ENCODE measurements at places on chromosomes 5 and 9. TPM values are rescaled to one million over a fixed set of nuclear protein-coding genes. Genes with fewer than 3 reads are reported as not detected.

GRCh38 chr5:87164409-87164808, 103.3 kb upstream of the RASA1 start:
- no peak for DNase-seq

DNA sequence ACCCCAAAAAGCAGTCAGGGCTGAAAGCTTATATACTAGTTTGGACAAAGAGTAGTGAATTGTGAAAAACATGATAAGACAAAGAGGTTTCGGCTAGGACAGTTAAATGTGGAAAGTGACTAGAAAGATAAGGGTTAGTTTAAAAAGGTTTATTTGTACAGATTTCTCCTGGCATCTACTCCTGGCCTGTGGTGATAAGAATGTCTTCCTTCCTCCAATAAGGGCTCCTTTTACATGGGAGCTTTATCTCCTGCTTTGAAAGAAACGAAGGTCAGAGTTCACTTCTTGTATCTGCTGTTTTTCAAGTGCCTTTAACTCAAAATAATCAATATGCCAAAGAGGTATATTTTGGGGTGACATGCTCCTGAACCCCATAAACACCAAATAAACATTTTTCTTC, 776.1 kb upstream of the COX7C start:
- no peak for DNase-seq

DNA sequence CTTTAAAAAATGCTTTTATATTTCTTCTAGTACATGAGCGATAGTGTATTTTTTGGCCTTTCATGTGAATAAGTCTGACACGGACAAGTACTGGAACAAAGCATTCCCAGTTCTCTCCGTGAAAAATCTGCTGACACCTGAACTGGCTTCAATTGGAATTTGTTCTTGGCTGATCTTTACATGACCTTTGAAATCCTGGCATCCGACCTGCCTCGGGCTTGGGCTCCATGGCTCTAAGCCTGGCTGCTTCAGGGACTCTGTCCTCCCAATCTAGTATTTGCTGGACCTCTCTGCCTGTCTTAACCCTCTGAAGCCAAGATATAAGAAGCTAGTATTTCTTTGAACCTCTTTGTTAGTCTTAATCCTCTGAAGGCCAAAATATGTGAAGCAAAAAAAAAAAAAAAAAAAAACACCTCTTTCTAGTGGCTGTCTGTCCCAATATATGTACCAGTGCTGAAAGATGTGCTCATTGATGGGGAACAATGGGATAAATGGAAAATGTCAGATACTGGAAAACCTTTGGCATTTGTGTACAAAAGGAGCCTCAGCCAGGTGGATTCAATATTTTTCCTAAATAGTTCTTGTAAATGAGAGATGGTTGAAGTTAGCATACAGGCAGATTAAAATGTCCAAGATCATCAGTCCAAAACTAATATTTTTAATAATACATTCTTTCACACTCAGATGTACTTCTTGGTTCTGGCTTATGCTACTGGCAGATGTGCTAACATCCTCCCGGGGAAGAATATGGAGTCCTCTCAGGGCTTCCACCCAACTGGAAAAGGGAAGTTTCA, 470.6 kb downstream of the TUSC1 start:
- DNase-seq: no peak

- DNase-seq: no peak
Measured at GRCh38 chr5:76590027-76590426, 33.2 kb downstream of the F2RL2 start.

DNA sequence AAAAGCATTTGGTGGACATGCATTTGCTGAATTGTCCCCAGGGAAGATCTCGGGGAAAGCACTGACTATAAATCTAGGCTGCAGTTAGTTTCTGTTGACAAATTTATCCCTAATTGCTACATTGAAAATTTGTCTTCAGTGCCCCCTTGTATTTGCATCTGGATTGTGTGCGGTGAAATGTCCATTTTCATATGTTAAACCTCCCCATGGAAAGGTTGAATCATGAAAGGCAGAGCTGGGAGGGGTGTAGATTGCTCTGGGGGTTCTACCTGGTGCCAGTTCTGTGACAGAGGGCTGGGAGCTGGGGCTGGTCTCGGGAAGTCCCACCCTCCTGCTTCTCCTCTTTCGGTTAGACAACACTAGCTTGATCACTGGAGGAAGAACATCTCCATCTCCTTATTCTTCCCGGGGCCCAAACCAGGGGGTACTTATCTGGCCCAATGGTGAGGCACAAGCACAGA, 101.9 kb downstream of the GADD45G start:
- DNase-seq: no peak

- DNase-seq: no peak
Measured at GRCh38 chr9:26775391-26775790, 117.2 kb downstream of the CAAP1 start.

GRCh38 chr9:36901528-36901927, 132.5 kb downstream of the PAX5 start:
- DNase-seq: no peak

DNA sequence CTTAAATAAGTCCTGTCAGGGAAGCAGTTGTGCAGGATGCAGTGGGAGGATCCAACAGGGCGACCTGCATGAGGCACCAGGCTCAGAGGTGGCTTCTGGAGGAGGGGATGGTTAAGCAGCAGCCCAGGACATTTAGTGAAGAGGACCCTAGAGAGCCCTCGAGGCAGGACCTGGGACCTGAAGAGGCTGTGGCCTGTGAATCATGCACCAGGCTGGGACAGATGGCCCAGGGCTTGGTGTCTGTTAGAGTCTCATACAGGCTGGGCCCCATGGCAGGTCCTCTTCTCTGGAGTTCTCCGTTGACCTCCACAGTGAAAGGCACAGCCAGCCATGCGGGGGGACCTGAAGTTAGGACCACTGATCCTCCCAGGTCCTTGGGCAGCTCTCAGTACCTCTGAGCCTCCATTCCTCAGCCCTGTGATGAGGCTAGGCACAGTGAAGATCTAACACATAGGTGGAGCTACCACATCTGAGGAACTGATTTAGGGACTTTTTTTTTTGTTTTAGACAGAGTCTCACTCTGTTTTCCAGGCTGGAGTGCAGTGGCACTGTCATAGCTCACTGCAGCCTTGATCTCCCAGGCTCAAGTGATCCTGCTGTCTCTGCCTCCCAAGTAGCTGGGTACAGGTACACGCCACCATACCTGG, 60.8 kb upstream of the GARNL3 start:
- no peak for DNase-seq

DNA sequence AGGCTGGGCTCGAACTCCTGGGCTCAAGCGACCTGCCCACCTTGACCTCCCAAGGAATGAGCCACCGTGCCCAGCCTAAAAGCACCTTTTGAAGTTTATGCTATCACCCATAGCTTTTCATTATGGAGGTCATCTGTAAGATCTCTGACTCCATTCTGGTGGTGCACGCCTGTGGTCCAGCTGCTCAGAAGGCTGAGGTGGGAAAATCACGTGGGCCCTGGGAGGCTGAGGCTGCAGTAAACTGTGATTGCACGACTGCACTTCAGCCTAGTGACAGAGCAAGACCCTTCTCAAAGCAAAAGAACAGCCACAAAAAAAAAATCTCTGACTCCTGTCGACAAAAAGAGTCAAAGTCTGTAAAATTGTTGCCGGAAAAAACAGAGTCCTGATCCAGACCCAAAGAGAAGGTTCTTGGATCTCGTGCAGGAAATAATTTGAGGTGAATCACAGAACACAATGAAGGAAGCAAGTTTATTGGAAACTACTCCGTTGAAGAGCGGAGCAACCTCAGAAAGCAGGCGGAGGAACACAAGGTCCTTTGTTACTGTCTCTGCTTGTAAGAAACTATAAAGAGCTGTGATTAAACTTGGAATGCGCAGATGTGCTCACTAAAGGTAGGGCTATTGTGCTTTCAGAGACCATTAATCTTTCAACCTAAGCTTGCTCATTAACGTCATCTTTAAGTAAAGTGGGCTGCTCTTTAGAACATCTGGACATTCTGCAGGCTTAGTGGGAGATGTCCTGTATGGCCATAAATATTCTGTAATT, 2.0 kb upstream of the HAUS6 start:
- no peak for DNase-seq

DNA sequence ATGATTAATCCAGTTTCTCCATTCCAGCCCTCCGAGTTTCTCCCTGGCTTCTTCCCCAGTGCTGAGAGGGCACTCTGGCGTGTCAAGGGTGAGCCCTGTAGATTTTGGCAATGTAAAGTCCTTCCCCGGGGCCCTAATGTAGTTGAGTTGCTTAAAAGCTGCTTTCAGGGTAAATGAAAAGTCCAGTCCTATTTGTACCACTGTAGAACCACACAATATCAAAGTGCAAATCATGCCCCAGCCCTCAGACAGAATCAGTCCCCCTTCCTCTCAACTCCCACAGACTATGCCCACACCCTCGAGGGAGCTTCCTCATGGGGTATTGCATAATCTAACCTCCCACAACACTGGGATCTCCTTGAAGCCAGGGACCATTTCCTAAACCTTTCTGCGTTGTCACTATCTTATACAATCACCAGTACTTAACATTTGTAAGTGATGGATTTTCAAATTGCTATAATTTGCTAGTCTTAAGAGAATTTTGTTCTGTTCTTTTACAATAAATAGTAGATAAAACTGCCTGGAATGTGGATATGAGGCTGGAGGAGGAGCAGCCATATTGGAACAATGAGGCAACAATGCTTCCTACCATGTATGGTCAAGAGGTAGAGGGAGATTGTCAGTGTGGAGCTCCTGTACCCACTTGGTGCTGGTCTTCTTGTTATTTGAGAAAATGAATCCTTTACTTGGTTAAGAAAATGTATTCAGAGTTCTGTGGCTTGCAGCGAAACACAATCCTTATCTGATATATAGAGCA, 34.4 kb downstream of the ZNF366 start:
- DNase-seq: no peak

DNA sequence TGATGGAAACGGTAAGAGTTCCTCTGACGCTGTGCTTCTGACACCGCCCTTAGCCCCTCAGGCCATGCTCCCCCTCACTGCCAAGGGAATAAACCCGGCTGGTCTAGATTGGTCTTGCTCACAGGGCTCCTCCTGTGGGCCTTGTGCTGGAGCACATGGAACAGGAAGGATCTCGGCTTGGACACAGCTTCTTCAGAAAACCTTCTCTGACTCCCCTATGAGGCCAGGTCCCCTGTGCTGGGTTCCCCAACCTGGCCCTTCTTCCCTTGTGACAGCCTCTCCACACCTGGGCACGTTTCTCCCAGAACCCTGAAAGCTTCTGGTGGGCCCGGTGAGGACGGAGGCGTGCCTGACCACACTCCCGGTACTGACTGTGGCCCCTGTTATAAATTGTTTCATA, 8.2 kb downstream of the SPATA31E1 start:
- DNase-seq: no peak

Gene NRARP
- 8.8 TPM for total RNA-seq

Gene SPATA6L
- 3.1 TPM for total RNA-seq

Gene JAKMIP2
- total RNA-seq: 0.96 TPM

Gene PCDHGA4
- total RNA-seq: 3.3 TPM

Gene PDLIM4
- 89.5 TPM for total RNA-seq

Gene LCN9
- total RNA-seq: 1.4 TPM

Gene SH3GLB2
- 60.5 TPM for total RNA-seq

Gene SLC25A48
- total RNA-seq: not detected

Gene CERCAM
- 25.7 TPM for total RNA-seq
